ENCODE measurements at places on chromosomes 5 and 9.

- peak; percentile 66 for DNase-seq
Measured at GRCh38 chr9:133584559-133585476, 24.4 kb downstream of the FAM163B start.

DNA sequence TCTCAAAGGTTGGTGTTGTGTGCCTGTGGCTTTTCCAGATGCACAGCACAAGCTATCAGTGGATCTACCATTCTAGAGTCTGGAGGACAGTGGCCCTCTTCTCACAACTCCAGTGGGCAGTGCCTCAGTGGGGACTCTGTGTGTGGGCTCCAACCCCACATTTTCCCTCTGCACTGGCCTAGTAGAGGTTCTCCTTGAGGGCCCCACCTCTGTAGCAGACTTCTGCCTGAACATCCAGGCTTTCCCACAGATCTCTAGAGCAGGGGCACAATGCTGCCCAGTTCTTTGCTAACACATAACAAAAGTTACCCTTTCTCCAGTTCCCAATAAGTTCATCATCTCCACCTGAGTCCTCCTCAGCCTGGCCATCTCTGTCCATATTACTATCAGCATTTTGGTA, 102.1 kb upstream of the ANKRD55 start:
- DNase-seq = no peak

GRCh38 chr9:88605512-88606362, 70.8 kb downstream of the NXNL2 start:
- DNase-seq = no peak

DNA sequence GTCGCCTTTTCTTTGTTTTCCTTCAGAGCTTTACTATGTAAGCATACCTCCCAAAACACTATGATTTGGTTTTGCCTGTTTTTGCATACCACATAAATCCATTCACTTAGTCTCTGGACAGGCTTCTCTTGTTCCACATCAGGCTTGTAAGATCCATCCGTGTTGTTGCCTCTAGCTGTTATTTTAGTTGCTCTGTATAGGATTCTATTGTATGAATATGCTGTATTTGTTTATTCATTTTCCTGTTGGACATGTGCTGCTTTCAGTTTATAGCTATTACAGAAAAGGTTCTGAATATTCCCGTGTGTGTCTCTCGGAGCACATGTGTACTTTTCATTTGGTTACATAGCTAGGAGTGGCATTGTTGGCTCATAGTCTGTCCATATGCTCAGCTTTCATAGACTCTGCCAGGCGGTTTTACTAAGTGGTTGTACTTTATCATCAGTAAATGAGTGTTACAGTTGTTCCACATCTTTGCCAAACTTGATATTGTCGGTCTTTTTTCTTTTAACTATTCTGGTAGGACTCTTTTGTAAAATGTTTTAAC, 41.8 kb downstream of the NUP214 start:
- peak; percentile 20 for DNase-seq

DNA sequence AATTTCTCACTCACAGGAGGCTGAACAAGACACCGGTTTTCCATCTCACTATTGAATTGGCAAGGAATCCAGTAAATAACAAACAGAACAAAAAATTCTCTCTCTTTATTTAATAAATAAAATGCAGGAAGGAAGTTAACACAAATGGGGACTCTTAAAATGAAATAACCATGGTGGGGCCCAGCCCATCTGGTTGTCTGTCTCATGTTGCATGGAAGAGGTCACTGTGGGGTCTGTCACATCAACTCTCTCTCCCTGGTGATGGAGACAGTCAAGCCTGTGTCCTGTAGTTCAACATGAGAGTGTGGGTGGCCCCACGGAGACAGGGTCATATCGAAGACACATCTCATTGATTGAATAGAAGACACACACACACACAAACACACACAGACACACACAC, 297.7 kb downstream of the IRX2 start:
- no peak for DNase-seq

DNA sequence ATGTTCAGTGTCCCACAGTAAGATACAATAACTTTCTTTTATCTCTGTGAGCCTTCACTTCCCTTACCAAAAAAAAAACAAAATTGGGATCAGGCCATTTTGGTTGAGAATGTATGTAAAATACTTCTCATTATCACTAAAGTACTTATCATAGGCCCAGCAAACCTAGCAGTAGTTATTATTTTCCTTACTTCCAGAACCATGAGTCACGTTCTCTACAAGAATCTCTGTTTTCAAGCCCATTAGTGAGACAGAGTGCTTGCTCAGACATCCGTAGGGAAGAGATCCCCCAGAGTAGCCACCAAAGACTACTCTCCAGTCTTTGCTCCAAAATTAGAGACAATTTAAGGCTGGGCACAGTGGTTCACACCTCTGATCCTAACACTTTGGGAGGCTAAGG, 103.9 kb upstream of the NR5A1 start:
- no peak for DNase-seq

- no peak for DNase-seq
Measured at GRCh38 chr5:39231705-39232525, 12.6 kb upstream of the FYB1 start.

DNA sequence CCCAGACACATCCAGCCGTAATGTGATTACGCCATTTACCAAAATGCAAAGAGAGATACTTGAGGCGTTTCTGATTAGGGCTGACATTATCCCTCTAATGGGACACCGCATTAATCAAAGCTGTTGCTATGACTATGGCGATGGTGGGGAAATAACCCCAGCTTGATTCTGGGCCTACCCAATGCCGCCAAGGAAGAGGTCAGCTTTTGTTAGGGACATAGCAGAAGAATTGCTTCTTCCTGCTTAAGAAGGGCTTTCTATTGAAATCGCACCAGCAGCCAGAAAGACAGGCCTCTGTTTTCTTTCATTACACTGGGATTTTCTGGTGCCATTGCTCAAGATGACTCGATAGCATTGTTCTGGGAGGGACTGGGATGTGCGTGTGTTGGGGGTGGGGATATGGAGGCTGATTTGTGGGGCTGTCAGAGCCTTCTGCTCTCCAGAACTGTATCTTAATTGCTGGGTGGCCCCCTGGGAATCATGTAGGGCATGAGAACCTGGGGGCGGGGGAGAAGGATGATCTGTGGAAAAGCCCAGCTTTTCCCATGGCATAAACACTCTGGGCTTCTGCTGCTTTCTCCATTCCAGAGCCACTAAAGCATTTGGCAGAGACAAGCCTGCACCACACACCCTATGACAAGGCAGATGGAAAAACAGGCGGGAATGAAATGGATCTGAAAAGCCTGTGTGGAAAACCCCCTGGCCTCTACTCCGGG, 106.5 kb upstream of the RAD23B start:
- peak; percentile 31 for DNase-seq

GRCh38 chr9:14565352-14566016, 127.7 kb downstream of the ZDHHC21 start:
- DNase-seq = no peak

GRCh38 chr5:56147659-56148230, 85.4 kb downstream of the ANKRD55 start:
- DNase-seq = no peak

DNA sequence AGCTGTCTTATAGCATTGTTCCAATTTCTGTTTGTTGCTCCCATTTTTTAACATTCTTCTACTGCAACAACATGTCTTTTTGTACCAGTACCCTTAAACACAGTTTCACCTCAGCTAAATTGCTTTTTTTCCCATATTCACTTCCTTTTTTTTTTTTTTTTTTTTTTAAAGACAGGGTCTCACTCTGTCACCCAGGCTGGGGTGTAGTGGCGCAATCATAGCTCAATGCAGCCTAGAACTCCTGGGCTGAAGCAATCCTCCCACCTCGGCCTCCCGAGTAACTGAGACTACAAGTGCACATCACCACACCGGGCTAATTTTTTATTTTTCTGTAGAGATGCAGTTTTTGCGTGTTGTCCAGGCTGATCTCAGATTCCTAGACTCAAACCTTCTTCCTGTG, 161.3 kb downstream of the NIPBL start:
- DNase-seq = no peak

GRCh38 chr5:95791751-95792150, 30.8 kb downstream of the GLRX start:
- no peak for DNase-seq

- DNase-seq = no peak
Measured at GRCh38 chr9:4670591-4670990, 4.3 kb upstream of the SPATA6L start.

DNA sequence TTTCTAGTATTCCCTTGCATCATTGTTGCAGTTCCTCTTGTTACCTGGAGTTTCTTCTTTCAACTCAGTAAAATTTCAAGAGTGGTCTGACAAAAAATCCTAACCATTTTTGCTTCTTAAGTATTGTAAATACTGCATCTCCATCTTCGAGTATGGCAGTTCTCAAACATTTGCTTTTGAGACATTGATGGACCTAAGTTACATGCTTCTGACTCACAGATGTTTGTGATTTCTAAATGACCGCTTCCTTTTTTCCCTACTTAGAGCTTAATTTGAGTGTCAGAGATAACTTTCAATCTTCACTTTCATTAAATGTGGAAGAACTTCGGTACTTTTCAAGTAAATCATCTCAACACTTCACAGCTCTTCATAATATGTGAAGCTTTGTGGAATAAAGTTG, 4.2 kb downstream of the UHRF2 start:
- DNase-seq = no peak

DNA sequence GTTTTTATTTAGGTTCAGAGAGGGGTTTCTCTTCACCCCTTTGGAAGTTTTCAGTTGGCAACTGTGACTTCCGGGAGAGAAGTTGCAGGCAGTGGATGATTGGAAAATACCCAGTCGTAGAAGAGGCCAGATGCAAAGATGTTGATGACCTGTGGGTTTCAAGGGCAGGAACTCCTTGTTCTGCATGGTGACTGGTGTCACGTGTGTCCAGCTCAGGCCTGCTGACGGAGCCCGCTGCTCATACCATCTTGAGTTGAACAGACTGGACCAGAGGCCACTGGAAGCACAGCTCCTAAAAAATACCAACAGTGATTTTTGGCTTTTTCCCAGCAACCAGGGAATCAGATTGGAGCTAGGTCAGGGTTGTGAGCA, 243.9 kb upstream of the KLF4 start:
- DNase-seq = no peak

- no peak for DNase-seq
Measured at GRCh38 chr5:120615967-120616645, 152.0 kb downstream of the PRR16 start.

GRCh38 chr9:126531035-126531571, 82.6 kb upstream of the LMX1B start:
- no peak for DNase-seq

DNA sequence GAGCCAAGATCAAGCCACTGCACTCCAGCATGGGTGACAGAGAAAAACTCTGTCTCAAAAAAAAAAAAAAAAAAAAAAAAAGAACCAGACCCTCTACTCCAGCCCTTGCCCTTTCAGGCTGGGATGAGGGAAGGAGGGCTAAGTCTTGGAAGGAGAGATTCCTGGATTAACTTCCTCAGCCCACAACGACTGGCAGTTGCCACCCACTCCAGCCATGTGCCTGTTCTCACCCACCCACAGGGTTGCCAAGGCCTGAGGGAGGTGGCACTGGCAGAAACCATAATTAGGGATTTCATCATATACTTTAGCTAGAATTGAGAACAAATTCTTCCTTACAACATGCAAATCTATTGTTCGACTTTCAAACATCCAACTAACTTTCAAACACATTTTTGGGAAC, 87.8 kb upstream of the SLC30A5 start:
- no peak for DNase-seq

DNA sequence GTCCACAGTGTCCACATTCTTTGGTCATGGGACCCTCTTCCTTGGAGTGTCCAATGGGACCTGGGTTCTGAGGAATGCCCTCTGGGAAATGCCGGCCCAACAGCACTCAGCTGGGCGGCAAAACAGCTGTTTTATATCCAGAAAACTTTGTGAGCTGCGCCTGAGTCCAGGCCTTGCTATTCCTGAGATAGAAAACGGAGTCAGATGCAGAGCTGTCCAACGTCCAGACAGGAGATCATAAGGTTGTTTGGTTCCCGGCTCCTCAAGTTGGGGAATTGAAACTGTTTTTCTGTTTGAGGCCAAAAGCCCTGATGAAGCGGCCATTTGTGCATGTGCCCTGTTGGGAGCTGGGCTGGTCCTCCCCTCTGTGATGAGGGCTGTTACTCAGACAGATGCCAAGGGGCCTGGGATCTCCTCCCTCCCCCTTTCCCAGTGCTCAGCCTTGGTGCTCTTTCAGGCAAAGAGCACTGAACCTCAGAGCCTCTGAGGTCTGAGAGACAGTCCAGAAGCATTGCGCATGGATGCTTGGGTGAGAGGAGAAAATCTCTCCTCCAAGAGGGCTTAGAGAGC, 66.6 kb upstream of the GARNL3 start:
- DNase-seq = no peak
